ENCODE measurements at places on chromosomes 4 and X. TPM values are rescaled to one million over a fixed set of nuclear protein-coding genes. Genes with fewer than 3 reads are reported as not detected.

GRCh38 chr4:61501812-61502211, 301.7 kb downstream of the ADGRL3 start:
- no peak for DNase-seq

DNA sequence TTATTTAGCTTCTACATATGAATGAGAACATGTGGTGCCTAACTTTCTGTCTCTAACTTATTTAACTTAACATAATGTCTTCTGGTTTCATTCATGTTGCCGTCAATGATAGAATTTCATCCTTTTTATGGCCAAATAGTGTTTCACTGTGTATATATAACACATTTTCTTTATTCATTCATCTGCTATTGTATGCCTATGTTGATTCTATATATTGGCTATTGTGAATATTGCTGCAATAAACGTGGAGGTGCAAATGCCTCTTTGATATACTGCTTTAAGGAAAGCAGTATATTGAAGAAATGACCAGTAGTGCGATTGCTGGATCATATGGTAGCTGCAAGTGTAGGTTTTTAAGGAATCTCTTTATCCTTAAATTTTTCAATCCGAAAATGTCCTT, 10.0 kb upstream of the CSN1S1 start:
- no peak for DNase-seq

DNA sequence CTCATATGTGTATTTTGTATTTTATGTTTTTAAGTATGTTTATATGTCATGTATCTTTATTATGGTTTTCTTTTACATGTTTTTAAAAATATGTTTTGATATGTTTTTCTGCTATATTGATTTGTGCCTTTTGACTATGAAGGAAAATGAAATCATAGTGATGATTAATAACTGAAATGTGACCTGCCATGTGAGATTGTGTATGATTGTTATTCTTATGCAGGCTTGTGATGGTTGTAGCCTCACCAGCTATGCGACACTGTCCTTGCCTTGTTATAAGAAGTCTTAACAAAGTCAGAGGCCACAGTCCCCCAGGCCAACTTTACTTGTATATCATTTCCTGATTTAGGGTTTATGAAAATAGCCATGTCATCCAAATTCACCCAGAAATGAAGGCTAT, 83.2 kb downstream of the TMEM131L start:
- DNase-seq = no peak

GRCh38 chrX:145396612-145397011, 149.3 kb downstream of the SPANXN1 start:
- DNase-seq = no peak

- DNase-seq = no peak
These were observed 19.7 kb upstream of the GPR78 start for GRCh38 chr4:8560265-8561047.

The ERVMER34-1 gene
- not detected for total RNA-seq

The GAGE12F gene
- total RNA-seq = not detected

DNA sequence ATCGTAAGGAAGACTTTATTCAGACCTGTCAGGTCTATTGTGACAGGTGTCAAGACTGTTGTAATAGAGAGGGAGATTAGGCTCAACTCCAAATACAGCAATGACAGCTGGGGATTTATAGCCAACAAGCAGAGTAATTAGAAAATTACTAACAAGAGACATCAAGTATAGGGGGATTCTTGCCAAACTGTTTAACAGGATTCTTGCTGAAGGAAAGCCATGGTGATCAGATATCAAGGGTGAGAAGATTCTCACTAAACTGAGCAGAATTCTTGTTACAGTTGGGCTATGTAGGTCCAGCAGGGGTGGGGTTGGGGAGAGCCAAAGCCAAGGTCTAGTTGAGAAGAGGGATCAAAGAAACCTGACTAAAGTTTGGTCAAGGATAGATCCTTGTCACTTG, 461.0 kb upstream of the GALNT7 start:
- DNase-seq = no peak

GRCh38 chr4:72938516-72938915, 131.0 kb downstream of the COX18 start:
- DNase-seq = no peak

- DNase-seq = no peak
These were observed 226.2 kb upstream of the TENM3 start for GRCh38 chr4:182017038-182017437.

DNA sequence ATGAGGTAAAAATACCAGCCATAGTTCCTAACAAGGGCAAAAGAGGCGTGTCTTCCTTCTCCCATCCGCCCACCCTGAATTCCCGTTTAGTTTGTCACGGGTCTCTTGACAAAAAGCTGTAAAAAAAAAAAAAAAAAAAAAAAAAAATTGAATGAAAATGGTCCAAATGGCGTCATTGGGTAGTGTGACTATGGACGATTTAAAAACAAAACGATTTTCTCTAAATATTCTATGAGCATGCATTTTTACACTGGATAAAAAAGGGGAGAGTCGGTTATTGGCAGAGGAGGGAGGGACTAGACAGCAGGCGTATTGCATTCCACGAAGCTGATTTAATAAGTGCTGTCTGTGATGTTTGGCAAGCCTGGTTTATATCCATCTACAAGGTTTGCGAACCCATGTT, at the start of gene FAM133A:
Gene FAM133A (plus strand): TSS at position 338 of the 403 bp plus-strand sequence. CDS start 35,214 bp downstream, outside the sequence.
- DNase-seq = no peak

GRCh38 chrX:104195489-104196084, 29.3 kb downstream of the FAM199X start:
- no peak for DNase-seq

- DNase-seq = no peak
These were observed 1178.9 kb upstream of the DIAPH2 start for GRCh38 chrX:95505721-95506120.

DNA sequence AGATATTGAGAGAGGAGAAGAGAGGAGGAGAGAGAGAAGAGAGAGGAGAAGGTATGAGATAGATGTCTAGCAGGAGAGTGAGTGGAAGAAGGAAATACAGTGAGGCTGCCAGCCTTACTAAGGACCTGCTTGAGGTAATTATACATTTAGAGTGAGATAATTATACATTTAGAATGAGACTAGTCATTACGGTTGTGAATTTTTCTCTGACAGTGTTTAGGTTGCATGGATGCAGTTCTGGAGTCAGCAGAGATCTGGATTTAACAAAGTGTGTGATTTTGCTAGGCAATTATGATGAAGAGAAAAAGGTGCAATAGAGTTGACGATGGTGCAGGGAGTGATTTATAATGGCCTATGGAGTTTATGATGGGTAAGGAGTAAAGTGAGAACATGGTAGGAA, 187.1 kb upstream of the ARX start:
- no peak for DNase-seq

- DNase-seq = no peak
These were observed 56.6 kb upstream of the CHRDL1 start for GRCh38 chrX:110852180-110852579.

GRCh38 chr4:55355555-55355954, 9.5 kb downstream of the SRD5A3 start:
- no peak for DNase-seq

DNA sequence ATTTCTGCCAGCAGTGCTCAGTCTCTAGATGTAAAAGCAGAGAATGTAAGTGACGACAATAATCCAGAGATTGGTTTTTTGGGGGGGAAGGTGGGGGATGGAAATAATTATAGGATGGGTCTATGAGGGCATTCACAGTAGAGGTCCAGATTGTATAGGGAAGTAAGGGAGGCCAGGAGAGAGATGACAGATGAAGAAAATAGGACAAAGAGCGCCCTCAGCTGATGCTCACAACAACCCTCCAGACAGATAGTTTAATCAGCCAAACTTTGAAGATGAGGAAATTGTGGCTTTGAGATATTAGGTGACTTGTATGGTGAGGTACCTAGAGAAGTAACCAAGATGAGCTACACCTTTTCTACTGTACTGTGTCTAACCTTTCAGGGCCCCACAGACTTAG, 137.9 kb downstream of the MAGEB17 start:
- DNase-seq = no peak

The GAB3 gene
- total RNA-seq = 5.1 TPM

DNA sequence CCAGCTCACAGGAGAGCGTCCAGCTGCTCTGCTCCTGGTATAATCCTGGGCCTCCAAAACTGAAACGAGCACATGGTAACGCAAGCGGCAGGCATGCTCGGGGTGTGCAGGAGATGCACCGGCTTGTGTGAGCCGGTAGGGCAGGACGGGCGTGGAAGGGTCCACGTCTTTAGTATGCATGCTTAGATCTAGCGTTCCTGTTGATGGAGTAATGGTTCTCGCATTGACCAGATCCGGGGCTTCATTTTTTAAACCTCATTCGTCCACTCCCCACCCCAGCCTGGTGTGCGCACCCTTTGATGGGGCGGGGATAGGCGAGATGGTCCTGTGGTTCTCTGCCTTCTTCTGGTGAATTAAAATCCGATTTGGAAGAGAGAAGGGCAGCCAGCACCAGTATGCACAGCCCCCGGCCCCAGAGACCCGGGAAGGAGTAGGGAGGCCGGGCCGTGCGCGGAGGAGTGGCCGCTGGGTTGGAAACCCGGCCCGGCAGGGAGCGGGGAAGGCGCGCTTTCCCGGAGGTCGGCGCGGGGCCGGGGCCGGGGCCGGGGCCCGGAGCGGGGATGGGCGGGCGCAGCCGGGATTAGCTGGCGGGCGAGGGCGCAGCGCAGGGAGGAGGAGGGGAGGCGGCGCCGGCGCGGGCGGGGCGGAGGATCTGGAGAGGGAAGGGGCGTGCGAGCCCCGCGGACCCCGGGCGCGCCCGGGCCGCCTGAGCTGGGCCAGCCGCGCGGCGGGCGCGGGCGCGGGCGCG, 39.9 kb downstream of the FAM149A start:
- no peak for DNase-seq

- no peak for DNase-seq
These were observed 41.9 kb downstream of the HADH start for GRCh38 chr4:108031427-108032083.

- DNase-seq = no peak
These were observed 119.4 kb downstream of the DDIT4L start for GRCh38 chr4:100070868-100071267.

The SNX12 gene
- total RNA-seq = 51.9 TPM

DNA sequence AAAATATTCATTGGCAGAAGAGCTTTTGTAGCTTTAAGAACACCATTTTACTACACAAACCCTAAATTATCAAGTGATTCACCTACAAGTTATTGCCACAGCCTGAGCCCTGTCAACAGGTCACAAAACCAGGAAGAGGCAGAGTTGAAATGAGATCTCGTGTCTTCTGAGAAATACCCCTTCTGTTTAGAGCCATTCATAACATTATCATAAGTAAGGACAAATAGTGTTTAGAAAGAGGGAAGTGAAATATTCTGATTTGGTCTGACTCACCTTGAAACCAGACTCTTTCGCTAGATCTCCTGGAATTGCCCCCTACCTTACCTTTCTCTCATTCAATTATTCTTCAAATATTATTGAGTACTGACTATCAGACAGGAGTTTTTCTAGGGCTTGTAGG, 5.9 kb downstream of the ETDB start:
- no peak for DNase-seq

DNA sequence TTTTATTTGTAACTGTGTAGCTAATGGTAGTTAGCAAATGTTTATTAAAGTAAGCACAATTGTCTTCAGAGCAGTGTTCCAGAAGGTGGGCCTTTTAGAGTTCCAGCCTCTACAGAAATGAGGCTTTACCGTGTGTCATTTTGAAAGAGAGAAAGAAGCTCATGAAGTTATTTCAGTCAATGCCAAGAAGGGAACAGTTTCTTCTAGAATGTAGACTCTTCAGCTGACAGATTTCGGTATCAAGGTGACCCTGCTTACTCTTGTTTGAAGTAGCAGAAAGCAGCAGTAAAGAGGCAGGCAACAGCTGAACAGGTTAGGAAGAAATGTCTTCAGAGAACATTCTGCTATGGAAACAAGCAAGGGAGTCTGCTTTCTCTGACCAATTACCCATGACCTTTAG, 93.6 kb downstream of the TASL start:
- no peak for DNase-seq

GRCh38 chr4:37236165-37236564, 8.4 kb upstream of the NWD2 start:
- DNase-seq = no peak

DNA sequence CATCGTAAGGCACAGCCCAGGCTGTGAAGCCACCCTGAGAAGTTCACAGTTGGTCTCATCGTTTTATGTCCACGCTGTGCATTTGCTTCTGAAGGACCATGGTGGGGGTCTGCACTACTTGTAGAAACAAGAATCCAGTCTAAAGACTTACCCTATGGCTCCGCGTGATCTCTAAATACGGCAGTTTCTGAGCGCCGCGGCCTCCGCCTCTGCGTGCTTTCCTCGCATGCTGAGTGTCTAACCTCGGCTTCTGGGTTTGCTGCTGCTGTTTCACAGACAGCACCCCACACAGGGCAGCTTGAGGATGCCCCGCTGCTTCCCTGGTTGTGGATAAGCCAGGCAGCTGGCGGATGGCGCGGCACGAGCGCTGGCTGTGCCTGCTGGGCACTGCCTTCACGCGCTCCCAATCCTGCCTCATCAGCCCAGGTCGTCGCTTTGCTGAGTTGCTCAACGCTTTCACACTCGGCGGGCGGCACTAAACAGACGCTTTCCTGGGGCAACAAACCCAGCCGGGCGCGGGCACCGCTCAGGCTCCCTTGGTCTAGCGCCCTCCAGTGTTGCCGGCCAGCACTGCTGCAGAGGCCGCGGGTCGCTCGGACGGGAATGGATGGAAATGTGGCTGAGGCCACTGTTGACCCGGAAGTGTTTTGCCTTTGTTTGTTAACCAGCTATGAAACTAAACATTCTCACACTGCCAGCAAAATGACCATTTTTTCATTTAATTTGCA, 39.2 kb downstream of the FGFRL1 start:
- DNase-seq = no peak

The SPP1 gene
- total RNA-seq = 1.0 TPM

DNA sequence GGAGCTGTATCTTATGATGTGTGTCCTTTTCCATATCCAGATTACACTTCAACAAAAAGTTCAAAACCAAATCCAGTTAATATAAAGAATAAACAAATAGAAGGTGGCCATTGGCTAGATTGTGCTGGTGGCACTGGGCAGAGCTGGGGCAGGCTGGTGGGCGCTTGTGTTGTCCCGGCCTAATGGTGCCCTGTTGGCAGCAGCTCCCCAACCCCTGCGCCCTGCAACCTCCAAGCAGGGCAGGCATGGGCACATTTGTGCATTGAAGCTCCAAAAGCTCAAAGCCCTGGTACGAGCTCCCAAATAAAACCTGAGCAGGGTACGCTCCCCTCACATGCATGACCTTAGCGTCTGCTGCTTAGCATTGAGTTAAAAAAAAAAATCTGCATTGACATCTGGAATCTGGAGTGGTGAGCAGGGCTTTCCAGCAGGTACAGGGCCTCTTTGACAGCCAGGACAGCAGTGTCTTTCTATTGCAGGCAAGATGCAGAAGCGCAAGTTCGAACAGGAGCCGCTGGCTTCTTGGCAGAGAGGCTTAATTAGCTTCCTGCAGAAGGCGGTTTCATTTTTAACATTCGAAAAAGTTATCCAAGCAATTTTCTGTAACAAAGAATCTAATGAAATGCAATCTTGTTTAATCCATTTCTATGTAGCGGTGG, 25.9 kb upstream of the NYX start:
- DNase-seq = no peak

The ARHGAP10 gene
- total RNA-seq = 7.4 TPM

- no peak for DNase-seq
These were observed 630.4 kb upstream of the FTHL17 start for GRCh38 chrX:31702222-31702621.

Data from activated T-helper 1 cell treated with anti-CD3 and anti-CD28 coated beads, Interleukin-12 subunit alpha, Interleukin-12 subunit beta, Interleukin-2, Interleukin-4 antibody, amounts not matched to agents 30 ng/mL and 10 ng/mL and 1 ng/mL, durations not matched to agents 14 hours and 24 hours and 36 hours (primary cell).